ENCODE measurements at places on chromosomes 6 and 20.

- no peak overlapping the region for H3K27ac ChIP-seq
- H3K4me1 ChIP-seq, result peaks cover 21% of the 10 kb centered on the region
- DNase-seq, result no peak
- no peak overlapping the region for H3K4me3 ChIP-seq
- no peaks in the 10 kb centered on the region for H3K36me3 ChIP-seq
Observed at GRCh38 chr20:50450493-50450826, 59.7 kb upstream of the PTPN1 start.

DNA sequence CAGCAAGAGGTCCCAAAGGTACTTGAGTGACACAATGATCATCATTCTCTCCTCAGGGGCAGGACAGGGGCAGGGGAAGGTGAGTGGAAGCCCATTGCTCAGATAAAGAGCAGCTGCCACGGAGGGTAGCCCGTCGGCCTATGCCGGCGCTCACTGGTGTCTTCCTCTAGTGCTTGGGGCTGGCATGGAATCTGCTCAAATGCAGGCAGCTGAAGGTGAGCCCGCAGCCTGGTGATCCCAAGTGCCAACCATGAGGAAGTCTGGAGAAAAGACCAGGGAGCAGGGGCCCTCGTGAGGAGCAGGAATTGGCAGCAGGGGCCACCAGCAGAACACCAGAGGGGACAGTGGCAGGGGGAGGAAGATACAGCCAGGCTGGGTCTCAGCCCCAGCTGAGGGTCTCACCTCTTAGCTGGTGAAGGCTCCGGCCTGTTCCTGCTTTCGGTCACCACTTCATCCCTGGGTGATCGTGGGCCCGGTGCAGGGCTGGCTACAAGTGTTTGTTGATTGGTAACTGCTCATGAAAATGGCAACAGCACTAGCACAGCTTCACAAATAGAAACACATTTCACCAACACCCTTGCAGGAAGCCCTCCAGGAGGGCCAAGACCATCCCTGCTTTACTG is 24.7 kb downstream of the RBCK1 start:
- peaks cover 42% of the 10 kb centered on the region for H3K36me3 ChIP-seq
- H3K27me3 ChIP-seq, result peaks cover 4% of the 10 kb centered on the region
- no peak overlapping the region for H3K4me3 ChIP-seq
- peak overlapping the region; percentile 98 for H3K27ac ChIP-seq

- H3K27ac ChIP-seq, result no peak overlapping the region
- no peak for DNase-seq
- H3K4me3 ChIP-seq, result no peak overlapping the region
- peaks cover 26% of the 10 kb centered on the region for H3K36me3 ChIP-seq
Observed at GRCh38 chr6:156844089-156844488, 66.9 kb downstream of the ARID1B start.

DNA sequence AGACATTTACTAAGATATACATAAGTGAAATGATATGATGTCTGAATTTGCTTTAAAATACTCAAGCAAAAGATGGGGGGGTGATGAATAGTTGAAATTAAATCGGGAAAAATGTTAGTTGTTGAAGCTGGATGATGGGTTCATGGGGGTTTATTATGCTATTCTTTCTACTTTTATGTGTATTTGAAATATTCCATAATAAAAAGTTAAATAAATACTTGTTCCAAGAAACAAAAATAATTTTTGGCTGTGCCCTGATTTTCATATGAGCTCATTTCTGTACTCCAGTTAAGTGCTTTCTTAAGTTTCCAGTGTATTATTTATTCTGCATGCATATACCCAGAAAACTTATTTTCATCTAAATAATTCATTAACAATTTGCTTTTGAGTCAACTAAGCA is 138.6 kb downstream of the AIG1 start:
- H3K27me3 ChIP-seq, result peaks cover 3% of the 10 kb centered on the region
- no peak overlapping the region for H3K4me3 ChIP-seq
- no peak for DNase-seq
- H3K36me3 ChIP-seq, result peaks cover 45% of the 10 kb centered on the region
- peaks cover 31% of the 10 kb centered on the region for H3K4me1 ChIP-seq

DNA sequence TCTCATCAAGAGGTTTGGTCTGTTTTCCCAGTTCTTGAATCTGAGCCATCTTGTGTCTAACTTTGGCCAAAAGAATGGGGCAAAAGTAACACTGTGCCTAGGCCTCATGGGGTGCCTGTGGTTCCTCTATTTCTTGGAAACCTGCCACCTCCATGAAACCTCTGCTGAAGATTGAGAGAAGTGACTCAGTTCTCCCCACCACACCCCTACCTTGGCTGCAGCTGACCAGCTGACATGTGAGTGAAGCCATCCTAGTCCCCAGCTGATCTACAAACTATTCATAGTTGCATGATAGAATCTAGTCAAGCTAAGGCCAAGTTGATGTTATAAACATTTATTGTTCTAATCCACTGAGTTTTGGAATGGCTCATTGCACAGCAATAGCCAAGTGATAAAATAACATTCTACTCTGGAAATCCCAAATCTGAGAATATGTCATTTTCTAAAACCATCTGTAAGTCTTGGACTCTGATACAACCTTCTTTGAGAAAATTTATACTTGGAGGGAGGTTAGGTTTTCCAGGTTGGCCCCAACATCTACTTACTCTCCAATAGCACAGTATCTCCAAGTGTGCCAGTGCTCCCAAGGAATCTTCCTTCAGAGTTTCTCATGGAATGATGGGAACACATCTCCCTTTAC is 107.0 kb upstream of the SMLR1 start:
- peaks cover under 1% of the 10 kb centered on the region for H3K27me3 ChIP-seq
- no peak overlapping the region for H3K4me3 ChIP-seq
- no peak for DNase-seq
- H3K4me1 ChIP-seq, result peaks cover 4% of the 10 kb centered on the region
- H3K27ac ChIP-seq, result no peak overlapping the region

- H3K4me1 ChIP-seq, result peaks cover 52% of the 10 kb centered on the region
- DNase-seq, result no peak
- H3K27me3 ChIP-seq, result peaks cover 3% of the 10 kb centered on the region
- no peak overlapping the region for H3K27ac ChIP-seq
Observed at GRCh38 chr6:170455335-170455979, 97.7 kb downstream of the PSMB1 start.

GRCh38 chr6:87944541-87944954 is 103.1 kb upstream of the SPACA1 start:
- H3K36me3 ChIP-seq, result no peaks in the 10 kb centered on the region
- H3K4me1 ChIP-seq, result peaks cover 44% of the 10 kb centered on the region
- peak overlapping the region; percentile 15 for H3K27ac ChIP-seq
- H3K27me3 ChIP-seq, result peaks cover 2% of the 10 kb centered on the region
- DNase-seq, result peak; percentile 26

DNA sequence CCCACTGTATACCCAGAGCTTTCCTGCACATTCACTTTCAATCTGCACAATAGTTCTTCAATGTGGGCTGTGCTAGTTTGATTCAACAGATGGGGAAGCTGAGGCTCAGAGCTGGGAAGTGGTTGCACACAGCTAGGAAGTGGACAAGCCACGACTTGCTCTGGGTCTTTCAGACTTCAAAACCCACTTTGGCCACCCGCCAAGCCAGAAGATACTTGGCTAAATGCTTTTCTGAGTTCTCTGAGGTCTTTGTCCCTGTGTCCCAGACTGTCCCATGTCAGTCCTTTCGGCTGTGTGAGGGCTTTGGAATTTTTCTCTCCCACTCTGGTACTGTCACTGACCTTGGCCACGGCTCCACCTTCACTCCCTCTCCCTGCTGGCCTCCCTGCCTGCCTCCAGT is 10.6 kb downstream of the PDYN start:
- no peaks in the 10 kb centered on the region for H3K4me1 ChIP-seq
- no peaks in the 10 kb centered on the region for H3K36me3 ChIP-seq
- no peak overlapping the region for H3K4me3 ChIP-seq
- H3K27me3 ChIP-seq, result peaks cover 25% of the 10 kb centered on the region
- no peak for DNase-seq

Measured in nephron progenitor cell (in vitro differentiated cells).